ENCODE measurements at places on chromosomes 16 and 17.
A peak's percentile ranks its signal among the peaks of the same experiment; 100 is the strongest.

DNA sequence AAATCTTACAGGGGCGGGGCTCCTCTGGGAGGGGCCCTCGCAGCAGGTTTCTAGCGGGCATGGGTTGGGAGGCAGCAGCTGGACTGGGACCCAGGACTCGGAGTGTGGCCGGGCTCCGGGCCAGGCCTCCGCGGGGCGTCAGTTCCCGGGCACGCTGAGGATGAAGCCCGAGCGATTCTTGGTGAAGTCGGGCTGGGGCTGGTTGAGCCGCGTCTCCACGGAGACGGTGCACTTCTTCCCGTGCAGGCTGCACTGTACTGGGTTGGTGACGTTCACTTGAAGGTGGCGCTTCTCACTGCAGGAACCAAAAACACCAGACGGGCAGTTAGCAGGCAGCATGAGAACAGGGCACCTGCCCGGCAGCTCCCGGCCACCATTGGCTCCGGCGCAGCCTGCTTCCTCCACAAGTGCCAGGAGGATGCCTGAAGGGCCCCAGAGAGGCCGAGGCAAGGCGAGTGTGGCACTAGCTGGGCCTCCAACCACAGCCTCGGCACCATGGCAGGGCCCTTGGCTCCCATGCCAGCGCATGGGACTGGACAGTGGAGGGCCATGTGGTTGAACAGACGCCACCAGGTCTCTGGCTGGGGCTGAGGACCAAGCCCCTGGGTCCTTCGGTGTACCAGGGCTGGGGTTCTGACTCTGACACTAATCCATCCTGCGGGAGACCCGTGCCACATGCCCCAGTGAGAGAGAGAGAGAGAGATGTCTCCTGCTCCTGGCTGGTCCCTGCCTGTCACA, 8.0 kb downstream of the CDK5R1 start:
- DNase-seq: no peak

DNA sequence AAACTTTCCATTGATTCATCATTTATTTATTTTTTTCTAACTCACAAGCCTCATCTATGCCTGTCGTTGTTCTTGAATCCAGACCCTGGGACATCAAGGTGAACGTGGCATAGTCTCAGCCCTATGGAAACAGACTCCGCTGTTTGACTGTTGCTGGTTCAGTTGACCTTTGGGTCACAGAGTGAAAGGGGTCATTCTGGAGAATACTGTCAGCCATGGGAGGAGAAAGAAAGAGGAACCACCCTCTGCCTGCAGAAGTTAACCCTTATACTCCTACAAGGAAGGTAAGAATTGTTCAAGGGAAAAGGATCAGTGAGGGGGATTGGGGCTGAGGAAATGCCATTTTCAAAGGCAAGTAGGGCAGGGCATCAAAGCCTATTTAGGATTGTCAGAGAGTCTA, 387.6 kb upstream of the MAF start:
- no peak for DNase-seq

GRCh38 chr16:85470873-85471272, 142.2 kb upstream of the GSE1 start:
- DNase-seq: no peak

GRCh38 chr17:18121144-18121910, 12.8 kb downstream of the MYO15A start:
- no peak for DNase-seq

DNA sequence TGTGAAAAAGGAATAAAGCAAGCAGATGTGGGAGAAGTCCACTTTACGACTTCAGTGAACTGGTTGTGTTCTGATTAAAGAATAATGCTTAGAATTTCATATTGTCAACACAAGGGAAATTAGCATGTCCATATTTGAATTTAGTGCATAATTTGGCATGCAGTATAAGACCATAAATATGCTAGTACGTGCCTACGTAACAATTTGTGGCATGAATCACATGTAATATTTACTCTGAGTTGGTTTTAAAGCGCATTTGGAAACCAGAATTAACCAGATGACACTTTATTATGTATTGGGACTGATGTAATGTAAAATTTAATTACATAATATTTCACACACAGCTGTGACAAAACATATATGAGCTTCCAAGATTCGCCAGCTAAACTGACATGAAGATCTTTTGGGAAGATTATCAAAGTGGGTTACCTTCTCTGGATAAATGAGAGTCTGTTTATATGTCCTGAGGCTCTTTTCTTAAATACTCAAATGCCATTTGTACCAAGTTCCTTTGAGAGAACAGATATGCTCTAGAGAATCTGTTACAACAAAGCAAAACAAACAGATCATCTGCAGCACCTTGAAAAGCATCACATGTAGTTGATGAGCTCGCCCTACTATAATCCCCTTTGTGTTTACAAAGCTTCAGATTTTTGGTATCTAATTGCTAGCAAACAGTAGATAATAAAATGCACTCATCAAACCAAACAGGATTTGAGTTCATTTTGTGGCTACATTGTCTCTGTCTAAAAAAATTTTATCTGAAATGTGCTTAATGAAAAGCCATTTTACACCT, 1468.6 kb downstream of the CDH11 start:
- DNase-seq: no peak

DNA sequence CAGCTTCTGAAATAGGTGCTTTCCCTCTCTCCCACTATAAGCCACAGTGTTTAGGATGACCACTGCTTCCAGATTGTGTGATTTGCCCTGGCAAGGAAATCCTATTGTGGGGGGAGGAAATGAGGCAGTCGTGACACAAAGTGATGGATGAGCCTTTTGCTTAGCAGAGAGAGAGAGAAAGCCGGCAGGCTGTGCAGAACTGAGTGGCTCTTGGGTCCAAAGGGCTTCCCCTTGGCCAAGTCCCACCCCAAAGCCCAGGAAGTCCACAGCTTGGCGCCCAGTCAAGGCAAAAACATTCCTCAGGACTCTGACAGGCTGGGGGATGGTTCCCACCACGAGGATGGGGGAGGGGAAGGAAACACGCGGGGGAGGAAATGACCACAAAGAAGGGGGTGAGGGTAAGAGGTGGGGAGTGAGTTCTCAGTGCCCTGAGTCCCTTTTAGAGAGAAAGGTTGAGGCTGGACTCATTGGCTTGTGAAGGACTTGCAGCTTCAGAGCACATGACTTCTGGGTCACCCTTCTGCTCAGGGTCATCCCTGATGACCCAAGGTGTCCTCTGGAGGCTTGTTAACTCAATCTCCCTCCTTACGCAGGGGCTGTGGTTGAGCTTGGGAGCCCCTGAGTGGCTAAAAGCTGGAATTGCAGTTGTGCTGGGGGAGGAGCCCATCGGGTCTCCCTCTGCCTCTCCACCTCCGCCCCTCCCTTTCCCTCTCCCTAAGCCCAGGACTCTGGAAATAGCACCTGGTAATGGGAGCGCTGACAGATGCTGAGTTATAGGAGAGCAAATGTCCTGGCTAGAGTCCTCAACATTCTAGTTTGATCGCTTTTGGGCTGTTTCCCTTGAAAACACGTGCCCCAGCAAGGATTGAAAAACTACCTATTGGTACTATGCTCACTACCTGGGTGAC, 10.3 kb upstream of the MSL1 start:
- peak; percentile 83 for DNase-seq

DNA sequence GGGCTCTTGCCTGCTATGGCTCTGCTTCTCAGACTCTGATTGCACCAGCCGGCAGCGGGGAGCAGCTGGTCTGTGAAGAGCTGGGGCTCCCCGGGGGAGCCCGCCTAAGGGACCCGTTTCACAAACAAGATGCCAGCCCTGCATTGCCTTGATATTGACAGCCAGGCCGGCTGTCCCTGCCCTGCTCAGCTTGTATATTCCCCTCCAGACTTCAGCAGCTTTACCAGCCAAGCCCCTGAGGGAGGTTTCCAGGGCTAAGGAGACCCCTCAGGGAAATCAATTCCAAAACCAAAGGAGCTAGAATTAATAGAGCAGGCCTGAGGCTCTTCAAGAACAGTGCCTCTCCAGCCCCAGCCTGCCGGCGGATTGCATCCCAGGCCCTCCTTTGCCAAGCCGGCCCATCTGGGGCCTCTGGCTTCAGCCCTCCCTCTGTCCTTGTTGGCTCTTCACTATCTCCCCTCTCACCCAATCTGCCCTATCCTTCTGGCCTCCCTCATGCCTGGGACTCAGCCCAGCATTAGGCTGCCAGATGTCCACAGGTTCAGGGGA, 5.7 kb downstream of the CALB2 start:
- no peak for DNase-seq

DNA sequence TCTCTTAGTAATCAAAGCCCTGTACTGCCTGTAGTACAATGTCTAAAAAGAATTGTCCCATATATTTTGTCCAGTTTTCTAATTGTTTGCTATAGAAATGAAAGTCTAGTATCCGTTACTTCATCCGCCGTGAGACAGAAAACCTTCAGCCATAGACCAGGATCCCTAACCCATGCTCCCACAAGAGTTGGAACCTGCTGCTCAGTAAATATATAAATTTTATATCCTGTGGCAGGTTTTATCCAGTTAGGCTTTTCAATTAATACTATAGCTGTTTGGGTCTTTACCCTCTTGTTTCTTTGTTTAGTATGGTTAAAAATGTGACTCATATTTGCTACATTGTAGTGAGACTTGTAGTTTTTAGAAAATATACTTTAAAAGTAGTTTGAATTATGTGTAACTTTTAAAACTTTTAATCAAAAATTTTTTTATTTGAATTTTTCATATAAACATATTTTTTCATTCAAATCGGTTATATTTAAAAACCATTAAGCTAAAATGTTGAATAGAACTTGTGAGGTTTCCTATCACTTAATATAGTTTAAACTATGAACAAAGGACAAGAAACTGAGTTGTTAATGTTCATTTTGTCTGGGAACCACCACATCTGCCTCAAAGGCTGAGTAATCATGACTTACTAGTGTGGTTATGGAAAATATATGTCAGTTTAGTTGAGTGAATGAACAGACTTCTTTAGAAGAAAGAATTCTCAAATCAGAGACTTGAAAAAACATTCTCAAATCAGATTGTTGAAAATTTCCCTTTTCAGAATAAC, 54.8 kb downstream of the VMP1 start:
- peak; percentile 37 for DNase-seq

DNA sequence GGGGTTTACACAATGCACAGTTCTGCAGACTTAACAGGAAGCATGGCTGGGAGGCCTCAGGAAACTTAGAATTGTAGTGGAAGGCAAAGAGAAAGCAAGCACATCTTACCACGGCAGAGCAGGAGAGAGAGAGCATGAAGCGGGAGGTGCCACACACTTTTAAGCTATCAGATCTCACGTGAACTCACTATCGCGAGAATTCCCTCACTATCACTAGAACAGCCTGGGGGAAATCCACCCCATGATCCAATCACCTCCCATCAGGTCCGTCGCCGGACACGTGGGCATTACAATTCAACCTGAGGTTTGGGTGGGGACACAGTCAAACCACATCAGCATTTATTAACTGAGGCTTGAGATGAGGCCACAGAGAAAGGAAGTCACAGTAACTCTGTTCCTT, 326.7 kb downstream of the C16orf95 start:
- no peak for DNase-seq

- DNase-seq: no peak
These were observed 17.1 kb upstream of the PDXDC1 start for GRCh38 chr16:14957576-14958322.

DNA sequence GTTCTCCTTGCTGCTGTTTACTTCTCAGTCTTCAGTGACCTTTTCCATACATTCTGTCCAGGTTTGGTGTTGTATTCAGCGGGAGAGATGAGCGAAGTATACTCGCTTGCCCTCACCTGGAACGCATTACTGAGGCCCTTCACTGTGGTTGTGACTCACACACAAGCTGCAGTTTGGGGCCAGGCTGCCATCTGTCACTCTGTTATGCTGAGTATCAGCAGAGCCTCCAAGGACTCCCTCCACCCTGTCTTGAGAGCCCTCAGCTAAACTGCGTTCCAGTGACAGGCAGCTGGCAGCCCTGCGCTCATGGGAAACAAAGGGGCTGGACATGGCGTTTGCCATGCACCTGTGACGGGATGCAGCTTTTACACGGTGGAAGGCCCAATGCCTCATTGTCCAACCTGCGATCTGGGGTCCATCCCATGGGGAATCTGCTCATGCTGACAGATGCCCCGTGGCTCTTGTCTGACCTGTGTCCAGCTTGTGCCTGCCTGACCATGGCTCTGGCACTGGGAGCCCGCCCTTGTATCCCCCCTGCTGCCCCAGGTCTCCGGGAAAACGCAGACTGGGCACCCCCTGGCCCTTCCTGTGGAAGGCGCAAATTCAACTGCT, 6.5 kb upstream of the ZNF778 start:
- no peak for DNase-seq

GRCh38 chr16:6641091-6641490, 691.6 kb upstream of the RBFOX1 start:
- no peak for DNase-seq

GRCh38 chr17:34813290-34813689, 148.0 kb downstream of the CCT6B start:
- no peak for DNase-seq

DNA sequence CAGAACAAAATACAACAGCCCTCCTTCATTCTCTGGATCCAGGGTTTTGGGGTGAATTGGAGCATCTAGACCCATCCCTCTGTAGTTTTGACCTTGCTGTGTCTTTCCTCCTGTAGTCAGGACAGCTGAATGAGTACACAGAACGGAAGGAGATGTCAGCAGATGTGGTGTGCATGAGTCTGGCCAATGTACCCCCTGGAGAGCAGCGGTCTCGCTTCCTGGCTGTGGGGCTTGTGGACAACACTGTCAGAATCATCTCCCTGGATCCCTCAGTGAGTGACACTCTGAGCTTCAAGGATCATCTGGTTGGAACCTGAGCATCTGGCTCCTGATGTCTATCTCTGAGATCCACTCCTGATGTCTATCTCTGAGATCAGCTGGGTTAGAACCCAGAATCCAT, 32.4 kb downstream of the SF3B3 start:
- DNase-seq: no peak

DNA sequence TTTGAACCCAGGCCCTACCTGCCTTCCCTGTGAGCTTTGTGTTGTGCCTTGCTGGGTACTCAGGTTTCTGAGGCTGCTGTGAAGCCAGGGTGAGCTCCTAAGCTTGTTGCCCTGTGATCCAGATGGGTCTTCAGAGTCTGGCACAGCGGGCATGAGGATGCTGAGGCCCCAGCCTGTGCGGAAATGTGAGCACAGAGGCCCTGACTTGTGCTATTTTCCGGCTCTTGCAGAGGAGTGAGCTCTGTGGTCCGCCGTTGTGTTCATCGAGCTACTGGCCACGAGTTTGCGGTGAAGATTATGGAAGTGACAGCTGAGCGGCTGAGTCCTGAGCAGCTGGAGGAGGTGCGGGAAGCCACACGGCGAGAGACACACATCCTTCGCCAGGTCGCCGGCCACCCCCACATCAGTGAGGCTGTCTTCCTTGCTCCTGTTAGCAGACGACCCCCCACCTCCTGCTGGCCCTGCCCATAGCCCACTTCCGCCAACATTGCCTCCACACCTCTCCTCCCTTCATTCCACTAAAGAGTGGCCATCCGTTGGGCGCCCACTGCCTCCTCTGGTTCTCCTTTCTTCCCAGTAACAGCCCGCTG, 2.7 kb downstream of the PHKG2 start:
- no peak for DNase-seq

GRCh38 chr16:47944589-47944988, 211.2 kb downstream of the ABCC12 start:
- no peak for DNase-seq

DNA sequence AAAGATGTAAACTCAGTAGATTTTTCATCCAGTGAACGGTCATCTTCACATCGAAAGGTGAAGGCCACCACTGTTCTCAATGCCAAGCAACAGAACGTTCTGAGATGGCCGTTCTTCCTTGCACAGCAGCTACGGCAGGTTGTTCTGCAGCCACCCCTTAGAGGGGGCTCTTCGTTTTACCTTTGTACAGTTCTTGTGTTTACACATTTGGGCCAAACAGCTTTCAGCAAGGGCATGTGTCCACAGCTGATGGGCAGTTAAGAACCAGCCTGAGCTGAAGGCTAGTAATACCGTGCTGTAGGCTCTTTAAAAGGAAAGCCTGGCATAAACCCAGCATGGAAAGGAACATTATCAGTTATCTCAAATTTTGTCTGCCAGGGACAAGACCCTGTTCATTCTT, 15.9 kb downstream of the PLD6 start:
- no peak for DNase-seq
